ENCODE measurements at places on chromosomes 1 and 21. TPM values are rescaled to one million over a fixed set of nuclear protein-coding genes. Genes with fewer than 3 reads are reported as not detected.

The NR1I3 gene
- not detected for total RNA-seq

- no peak for DNase-seq
Observed at GRCh38 chr1:243549791-243550190, 293.9 kb downstream of the SDCCAG8 start.

The FAM43B gene
- 3.1 TPM for total RNA-seq

The CFHR5 gene
- not detected for total RNA-seq

- DNase-seq, result no peak
Observed at GRCh38 chr1:189606795-189607476, 870.7 kb downstream of the BRINP3 start.

DNA sequence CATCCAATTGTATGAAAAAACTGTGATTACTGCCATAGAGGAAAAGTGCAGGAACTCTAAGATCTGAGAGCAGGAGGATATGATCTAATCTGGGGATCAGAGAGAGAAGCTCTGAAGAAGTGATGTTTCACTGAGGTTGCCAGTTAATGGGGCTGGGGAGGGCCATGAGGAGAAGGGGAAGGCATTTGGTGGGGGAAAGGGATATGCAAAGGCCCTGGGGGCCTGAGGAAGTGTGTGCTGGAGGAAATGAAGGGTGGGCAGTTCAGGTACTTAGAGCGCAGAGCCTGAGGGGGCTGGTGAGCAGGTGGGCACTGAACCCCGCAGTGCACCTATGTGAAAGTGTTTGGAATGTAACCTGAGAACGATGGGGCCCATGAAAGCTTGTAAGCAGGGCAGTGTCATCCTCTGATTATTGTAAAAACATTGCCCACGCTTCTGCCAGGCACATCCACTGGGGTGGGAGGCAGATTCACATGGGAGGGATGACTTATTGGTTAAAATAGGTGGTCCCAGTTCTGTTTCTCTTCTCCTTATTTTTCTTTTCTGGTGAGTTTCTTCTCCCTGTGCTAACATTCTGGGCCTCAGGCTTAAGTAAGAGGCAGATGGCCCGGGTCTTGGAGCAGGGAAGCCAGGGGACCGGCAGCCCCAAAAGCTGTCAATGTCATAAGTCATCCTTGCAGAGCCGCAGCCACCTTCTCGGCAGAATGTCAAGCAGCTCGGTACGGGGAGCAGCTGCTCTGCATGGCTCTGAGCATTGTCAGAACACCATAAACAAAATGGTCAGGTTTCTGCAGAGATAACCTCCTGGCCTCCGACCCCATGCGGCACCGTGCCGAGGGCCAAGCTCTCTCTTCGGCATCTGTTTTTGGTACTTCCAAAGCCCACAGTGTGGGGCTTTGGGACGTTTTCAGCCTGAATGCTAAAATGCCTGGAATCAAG lies 492.0 kb upstream of the VAMP3 start:
- DNase-seq, result no peak

DNA sequence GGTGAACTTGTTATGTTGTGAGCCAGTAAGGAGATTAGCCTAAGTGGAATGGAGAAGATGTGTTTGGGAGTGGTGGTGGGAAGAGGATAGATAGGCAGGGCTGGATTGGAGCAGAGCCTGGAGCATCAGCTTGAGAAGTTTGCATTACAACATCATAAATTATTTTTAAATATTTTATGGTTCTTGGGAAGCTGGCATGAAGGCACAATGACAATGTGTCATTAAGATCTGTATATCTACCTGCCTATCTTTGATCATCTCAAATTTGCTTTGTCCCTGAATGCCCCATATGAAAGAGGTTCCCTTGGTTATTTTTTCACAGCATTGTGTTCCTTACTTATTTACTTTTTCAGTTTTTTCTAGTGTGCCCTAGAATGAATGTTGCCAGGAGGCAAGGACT lies 32.3 kb downstream of the HRNR start:
- no peak for DNase-seq

Data from WTC11 (cell line).